Cardiac septum (tissue), 1 donor: ENCODE measurements at places on chromosomes 4 and X. TPM values are rescaled to one million over a fixed set of nuclear protein-coding genes. Genes with fewer than 3 reads are reported as not detected.

DNA sequence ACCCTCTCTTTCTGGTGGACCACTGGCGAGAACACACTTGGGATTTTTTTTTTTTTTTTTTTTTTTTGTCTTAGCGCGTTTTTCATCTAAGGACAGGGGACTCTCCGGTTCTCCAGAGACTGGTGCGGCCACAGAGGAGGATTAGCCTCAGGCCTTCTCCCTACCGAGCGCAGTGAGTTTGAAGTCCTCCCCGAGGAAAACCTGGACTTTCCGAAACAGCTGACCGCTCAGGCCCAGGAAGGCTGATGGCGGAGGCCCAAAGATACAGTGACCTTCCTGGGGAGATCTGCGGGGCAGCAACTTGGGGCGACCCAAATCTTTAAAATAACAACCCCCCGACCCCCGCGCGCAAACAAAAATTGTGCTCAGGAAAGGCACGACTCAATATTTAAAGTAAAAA, 9.2 kb downstream of the NKX3-2 start:
- DNase-seq, result no peak

DNA sequence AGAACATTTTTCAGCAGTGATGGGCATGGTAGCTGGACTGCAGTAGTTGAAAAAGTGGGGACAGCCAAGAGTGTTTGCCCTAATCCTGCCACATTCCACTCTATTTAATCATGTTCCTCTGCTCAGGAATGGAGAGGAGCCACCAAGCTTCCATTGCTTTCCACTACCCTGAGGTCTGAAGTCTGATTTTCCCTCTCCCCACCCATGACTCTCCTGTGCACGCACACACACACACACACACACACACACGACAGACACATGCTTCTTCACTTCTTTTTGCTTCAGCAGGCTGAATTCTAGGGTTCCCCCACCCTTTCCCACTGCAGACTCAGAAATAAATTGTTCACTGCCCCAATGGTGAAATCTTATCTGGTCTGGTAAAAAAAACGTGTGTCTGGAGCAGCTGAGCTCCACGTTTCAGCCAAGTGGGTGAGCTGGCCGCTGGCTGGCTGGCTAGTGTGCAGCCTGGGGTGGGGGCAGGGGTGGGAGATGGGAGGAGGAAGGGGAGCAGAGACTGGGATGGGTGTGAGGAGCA, 142.7 kb upstream of the NALF2 start:
- no peak for DNase-seq

- no peak for DNase-seq
These were observed 120.6 kb upstream of the TBC1D9 start for GRCh38 chr4:140876615-140877364.

DNA sequence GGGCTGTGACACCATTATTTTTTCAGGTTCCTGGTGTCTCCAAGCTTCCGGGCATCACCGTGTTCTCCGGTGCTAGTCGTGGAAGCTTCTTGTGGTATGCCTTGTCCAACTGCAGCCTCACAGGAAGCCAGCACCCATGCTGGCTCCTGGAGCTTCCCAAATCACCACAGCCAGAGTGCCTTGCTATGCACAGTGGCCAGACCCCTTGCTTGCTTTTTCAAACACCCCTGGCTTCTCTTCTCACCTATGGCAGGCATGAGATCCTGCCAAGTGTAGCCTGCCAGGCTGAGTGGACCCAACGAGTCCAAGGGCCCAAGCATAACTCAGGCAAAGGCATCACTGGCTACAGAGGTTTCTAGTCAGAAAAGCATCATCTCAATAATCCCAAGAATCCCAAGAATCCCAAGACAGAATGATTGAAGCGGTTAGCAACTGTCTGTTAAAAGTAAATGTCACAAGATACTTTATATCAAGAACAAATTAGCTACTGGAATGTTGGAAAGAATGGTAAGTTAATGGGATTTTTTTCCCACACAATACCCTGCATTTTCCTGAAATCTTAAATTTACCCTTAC, 1522.9 kb downstream of the PCDH18 start:
- DNase-seq, result no peak

DNA sequence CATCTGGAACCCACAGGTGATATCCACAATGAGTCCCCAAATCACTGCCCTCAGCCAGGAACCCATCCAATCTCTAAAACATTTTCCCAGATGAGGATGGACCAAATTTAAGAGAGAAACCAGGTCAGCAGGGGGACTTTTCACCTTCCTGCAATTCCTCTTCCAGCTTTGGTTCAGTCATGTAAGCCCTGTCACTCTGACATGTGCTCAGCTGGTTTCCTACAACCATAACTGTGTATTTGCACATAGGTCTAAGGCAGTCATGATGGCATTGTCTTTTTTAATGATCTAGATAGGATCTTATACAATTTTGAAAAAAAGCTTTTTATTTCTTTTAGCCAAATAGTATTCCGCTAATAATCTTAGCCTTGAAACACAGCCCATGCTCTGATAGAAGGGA, 6.5 kb downstream of the CXXC4 start:
- DNase-seq, result no peak

GRCh38 chr4:95466791-95467190, 82.0 kb downstream of the UNC5C start:
- no peak for DNase-seq

- no peak for DNase-seq
These were observed 287.8 kb downstream of the RAPGEF2 start for GRCh38 chr4:159390648-159391047.

The VGLL1 gene
- not detected for total RNA-seq

The MTMR8 gene
- total RNA-seq, result 0.73 TPM

The ZCCHC12 gene
- total RNA-seq, result 0.30 TPM

The TREX2 gene
- 0.19 TPM for total RNA-seq

The RELL1 gene
- total RNA-seq, result 40.6 TPM

The PFKFB1 gene
- total RNA-seq, result 0.35 TPM

The GAGE12J gene
- total RNA-seq, result not detected

The SOD3 gene
- total RNA-seq, result 115 TPM

The KCTD8 gene
- 0.67 TPM for total RNA-seq

The ARR3 gene
- not detected for total RNA-seq
